Activated naive CD8-positive, alpha-beta T cell treated with anti-CD3 and anti-CD28 coated beads, Interleukin-2, amount 50 U/mL, for 16 hours (primary cell): ENCODE measurements at places on chromosomes 16 and 17.
A peak's percentile ranks its signal among the peaks of the same experiment; 100 is the strongest.

- no peak for DNase-seq
Measured at GRCh38 chr17:864315-864714, 82.2 kb downstream of the MRM3 start.

- no peak for DNase-seq
Measured at GRCh38 chr17:28446716-28447395, 26.6 kb upstream of the SLC13A2 start.

DNA sequence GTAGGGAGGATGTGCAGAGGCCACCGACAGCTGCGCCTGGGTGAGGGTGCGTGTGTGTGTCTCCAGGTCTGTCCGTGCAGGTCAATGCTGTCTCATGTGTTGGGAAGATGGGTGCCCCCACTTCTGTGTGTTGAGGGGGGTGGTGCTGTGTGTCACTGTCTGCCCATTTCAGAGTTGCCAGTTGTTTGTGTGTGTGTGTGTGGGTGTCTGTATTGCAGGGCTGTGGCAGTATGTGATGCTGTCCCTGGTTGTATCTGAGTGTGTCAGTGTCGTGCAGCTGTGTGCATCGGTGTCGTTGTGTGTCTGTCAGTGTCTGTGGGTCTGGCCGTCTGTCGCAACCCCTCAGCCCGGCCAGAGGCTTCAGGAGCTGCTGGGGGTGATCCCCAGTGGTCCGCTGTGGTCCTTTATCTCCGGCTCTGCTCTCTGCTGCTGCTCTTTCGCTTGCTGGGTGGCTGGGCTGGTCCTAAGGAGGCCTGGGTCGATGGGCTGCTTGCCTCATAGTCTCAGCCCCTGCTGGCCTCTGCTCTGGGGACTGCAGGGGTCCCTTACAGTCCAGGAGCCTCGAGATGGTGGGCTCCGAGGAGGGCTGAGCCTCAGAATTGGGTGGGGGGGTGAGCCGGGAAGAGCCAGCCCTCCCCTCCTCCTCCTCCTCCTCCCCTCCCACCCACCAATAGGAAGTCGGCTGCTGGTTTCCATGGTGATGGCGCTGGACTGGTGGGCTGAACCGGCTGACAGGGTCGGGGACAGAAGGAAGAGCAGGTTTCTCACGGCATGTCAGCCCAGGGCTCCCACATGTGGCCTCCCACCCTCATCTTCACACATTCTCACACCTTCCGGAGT lies at the start of gene TSPOAP1:
Gene TSPOAP1 (minus strand): TSS at position 601 of the 840 bp plus-strand sequence. CDS start 875 bp downstream, outside the sequence.
- DNase-seq, result peak; percentile 78

DNA sequence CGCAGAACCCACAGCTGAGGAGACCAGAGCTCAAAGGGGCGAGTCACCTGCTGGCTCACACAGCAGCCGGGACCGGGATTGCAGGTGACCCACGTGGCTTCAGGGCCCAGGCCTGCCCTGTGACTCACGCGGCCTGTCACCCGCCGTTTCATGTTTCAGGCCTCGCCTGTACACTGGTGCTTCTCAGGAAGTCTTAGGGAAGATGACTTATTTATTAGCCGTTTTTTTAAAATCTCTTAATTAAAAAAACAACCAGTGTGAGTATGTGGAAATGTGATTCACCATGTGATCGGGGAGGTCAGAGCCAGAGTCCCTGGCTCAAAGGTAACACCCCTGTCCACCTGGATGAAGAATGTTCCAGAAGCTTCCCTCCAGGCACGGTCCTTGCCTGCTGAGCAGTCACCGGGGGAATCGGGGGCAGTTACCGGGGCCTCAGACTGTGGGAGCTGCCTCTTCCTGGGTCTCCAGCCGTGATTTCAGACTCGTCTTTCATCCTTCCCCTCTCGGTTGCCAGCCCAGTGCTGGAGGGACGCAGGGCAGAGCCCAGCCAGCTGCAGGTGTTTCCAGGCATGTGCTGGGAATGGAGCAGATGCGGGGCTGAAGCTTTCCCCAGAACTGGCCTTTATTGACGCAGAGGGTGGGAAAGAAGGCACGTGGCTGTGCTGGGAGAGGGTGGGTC lies 49.3 kb downstream of the CMIP start:
- no peak for DNase-seq

DNA sequence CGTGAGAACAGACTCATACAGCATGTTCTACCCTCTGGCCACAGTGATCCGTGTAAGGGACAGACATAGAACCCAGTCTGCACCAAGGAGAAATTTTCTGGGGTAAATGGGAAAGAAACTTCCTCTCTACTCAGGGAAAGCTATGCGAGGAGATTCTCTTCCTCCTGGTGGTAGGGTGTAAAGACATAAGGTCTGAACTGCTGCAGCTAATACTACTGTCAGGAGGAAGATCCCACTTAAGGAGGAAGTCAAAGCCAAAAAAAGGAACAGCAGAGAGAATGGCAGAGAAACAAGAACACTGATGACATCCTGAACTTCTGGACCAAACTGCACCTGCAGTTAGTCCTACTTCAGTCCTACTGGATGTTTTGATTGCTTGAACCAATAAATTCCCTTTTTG lies 7.1 kb upstream of the TM4SF5 start:
- no peak for DNase-seq

DNA sequence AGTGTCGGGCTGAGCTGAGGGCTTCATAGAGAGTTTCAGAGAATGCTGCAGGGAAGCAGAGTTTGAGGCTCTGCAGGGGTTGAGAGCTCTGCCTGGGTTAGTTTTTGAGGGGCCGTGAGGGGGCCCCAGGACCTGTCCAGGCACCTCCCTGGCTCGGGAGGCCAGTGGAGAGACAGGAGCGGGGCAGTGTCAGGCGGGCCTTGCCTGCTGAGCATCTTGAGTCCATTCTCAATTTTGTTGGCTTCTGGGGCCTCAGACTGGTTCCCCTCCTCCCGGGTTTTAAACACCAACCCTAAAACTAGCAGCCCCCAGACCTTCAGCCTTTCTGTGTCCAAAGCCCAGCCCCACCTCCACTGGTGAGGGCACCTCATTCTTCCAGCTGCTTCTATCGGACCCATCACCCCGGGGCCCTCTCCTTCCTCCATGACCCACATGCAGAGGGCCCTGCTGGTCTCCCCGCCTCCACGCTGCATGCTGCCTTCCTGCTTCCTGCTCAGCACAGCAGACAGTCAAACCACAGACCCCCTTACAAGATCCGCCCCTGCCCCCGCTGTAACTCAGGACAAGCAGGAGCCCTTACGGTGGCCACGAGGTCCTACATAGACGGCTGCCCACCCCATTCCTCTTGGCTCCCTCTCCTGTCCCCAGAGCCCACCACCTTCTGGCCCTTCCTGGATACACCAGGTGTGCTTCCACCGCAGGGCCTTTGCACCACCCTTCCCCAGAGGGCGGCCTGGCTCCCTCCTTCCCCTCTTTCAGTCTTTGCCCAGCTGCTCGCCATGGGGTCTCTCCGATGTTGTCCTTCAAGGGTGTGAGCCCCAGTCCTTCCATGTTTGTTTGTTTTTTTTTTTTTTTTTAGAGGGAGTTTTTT lies 3.8 kb downstream of the RNF213 start:
- peak; percentile 35 for DNase-seq

GRCh38 chr17:16986391-16986790 lies 14.5 kb upstream of the TNFRSF13B start:
- no peak for DNase-seq

- DNase-seq, result no peak
Measured at GRCh38 chr17:69870091-69870530, 204.9 kb upstream of the KCNJ16 start.

GRCh38 chr17:17348872-17349723 lies 45.9 kb downstream of the NT5M start:
- no peak for DNase-seq

GRCh38 chr17:74798239-74798707 lies 22.1 kb upstream of the NAT9 start:
- DNase-seq, result no peak

GRCh38 chr17:79695293-79695790 lies 35.4 kb upstream of the ENPP7 start:
- no peak for DNase-seq

DNA sequence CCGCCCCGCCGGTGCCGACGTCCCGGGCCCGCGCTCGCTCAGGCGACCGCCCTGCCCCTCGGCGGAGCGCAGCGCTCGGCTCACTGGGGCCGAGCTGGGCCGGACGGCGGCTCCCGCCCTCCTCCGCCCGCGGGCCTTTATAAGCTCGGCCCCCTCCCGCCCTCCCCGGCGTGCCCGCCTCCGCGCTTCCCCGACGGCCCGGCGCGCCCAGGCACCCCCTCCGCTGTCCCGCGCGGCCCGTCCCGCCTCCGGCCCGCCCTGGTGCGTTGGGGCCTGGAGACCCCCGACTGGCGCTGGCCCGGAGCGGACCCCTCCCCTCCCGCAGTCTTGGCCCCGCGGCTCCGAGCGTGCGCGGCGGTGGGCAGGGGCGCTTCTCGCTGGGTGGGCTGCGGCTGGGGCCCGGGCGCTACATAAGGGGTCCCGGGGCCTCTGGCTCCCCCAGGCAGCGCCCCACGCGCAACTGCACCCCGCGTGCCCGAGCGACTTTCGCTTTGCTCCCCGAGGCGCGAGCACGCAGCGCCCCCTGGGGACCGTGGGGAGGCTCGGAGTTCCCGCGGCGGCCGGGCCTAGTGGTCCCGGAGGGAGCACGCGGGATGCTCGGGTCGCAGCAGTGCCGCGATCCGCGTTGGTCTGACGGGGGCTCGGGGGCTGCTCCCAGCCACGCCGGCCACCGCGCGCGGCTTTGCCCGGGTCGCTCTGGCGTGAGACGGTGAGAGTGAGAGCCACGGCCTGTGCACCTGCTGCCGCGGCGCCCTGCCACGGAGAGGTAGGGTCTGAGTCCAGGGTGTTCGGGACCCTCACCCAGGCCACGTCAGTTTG lies at the start of gene PIEZO1:
Gene PIEZO1 (minus strand): TSS at position 115 of the 819 bp plus-strand sequence. CDS start 256 bp downstream, outside the sequence.
- DNase-seq, result peak; percentile 49

DNA sequence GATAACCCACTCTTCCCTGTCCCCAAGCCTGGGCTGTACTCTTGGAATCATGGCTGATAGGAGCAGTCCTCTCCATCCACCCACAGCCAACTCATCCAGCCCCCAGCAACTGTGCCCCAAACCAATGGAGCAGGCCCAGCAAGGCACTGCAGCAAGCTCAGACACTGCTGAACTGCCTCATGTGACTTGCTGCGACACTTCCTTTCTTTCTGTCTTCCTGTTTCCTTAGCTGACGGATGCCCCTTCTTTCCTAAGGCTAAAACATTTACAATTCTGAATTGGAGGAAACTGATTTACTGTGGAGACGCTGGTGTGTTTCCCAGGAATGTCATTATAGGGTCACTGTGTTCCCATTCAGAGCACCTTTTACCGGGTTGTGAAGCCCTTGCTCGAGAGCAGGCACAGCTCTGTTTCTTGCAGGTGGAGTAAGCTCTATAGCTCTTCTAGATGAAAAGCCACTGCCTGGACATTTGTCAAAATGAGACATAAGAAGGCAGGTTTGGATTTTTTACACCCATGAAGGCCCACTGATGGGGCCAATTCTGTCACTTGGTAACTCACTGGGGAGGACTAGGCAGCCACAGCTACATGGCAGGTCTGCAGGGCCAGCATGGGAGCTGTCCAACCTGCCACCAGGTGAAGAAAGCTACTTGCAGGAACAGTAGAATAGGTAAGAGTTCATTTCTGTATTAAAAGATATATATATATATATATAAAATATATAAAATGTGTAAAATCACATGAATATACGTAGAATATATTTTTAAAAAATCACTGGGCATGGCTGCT lies 27.4 kb downstream of the TMEM11 start:
- DNase-seq, result no peak

DNA sequence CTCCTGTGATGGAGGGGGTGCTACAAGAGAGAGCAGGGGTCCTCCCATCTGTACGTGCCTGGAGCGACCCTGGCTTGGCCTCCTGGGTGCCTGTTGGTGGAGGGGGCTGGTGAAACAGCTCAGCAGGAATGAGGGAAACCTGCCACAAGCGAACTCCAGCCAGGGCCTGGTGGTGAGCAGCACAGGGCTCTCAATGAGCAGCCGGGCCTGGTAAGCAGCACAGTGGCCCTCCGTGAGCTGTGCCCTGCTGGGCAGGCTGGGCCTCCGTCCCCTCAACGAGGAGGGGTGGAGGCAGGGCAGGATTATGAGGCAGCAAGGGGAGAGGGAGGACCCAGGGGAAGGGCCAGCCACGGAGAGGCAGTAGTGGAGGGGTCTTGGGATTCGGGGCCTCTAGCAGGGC lies 101.9 kb downstream of the SDK2 start:
- no peak for DNase-seq

DNA sequence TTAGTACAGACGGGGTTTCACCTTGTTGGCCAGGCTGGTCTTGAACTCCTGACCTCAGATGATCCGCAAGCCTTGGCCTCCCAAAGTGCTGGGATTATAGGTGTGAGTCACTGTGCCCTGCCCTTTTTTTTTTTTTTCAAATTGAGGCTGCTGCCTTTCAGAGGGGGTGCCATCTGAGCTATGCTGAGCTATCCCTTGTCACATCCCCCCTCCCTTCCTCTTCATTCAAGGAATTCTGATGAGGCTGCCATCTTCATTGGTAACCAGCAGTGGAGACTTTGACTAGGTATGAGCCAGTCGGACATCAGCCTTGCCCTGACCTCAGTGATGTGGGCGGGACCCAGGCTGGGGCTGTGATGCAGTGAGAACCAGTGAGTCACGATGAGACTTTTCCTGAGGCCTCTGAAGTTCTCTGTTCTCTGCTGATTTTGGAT lies 24.4 kb upstream of the GPT2 start:
- DNase-seq, result no peak

GRCh38 chr16:7344830-7345780 lies 12.5 kb downstream of the RBFOX1 start:
- no peak for DNase-seq

GRCh38 chr16:86015606-86016005 lies 116.6 kb downstream of the IRF8 start:
- DNase-seq, result no peak

DNA sequence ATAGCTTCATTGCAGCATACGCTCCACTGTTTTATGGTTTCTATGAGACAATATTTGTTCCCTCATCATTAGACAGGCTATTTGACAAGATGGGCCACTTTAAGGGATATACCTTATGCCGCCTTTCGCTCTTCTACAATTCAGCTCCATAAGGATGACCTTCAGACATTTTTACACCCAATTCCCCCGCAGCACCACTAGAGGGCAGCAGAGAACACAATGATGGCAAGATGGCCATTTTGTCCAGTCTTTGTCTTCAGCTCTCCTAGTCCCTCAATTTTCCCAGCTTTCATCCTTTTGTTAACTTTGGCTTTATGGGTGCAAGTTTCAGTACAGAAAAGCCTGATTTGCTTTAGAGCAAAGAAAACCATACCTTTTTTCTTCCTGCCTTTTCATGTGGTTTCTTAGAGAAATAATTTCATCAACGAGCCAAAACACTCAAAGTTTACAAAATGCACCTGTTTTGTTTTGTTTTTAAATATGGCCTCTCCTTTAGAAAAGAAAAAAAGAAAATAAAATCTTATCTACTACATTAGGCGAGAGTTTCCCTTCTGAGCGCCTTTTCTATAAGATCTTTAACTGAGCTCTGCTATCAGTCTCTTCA lies 355.3 kb downstream of the TOX3 start:
- no peak for DNase-seq

GRCh38 chr17:43805117-43805516 lies 24.9 kb downstream of the CFAP97D1 start:
- DNase-seq, result no peak

DNA sequence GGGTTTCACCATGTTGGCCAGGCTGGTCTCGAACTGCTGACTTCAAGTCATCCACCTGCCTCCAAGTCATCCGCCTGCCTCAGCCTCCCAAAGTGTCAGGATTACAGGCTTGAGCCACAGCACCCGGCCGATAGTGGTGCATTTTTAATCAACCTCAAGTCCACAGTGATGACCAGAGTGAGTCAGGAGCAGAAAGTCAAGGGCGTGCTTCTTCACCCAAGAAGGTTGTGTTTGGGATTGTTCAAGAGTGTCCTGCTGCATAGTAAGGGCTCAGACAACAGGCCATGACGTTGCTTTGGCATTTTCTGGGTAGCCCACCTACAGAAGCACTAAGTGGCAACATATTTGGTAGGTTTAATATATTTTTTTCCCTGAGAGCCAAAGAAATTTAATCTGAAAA lies 108.3 kb upstream of the FAM20A start:
- DNase-seq, result no peak

- no peak for DNase-seq
Measured at GRCh38 chr16:58709333-58709732, 24.8 kb upstream of the SLC38A7 start.
